GM06990 (cell line): ENCODE measurements at places on chromosomes 2 and 18.
A peak's percentile ranks its signal among the peaks of the same experiment; 100 is the strongest.

- DNase-seq = no peak
Measured at GRCh38 chr2:203376173-203376572, 48.0 kb downstream of the ABI2 start.

- DNase-seq = peak; percentile 56
Measured at GRCh38 chr2:41955316-41956043, 92.3 kb upstream of the PKDCC start.

DNA sequence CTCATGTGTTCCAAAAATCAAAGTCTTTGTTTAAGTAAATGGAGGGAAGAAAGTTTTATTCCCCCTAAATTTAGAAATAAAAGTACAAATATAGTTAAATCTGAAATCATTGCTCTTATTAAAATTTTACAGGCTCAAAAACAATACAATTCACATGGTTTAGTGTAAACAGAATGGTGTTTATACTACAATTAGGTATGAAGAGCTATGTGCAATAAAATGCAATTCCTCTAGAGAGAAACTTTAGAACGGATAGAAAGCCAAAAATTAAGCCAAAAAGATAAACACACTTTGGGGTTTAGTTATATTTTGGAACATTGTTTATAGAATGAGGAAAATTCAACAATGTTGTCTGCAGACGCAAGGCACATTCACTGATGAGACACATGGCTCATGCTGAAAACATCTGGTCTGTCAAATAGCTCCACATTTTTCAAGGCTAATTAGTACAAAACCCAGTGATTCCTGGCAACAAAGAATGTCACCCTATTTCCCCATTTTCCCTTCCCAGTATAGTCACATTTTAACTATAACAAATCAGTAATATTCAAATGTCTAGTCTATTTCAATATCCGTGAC, 103.3 kb downstream of the EXOC6B start:
- DNase-seq = no peak

GRCh38 chr2:204064119-204064518, 127.6 kb downstream of the ICOS start:
- no peak for DNase-seq

- DNase-seq = peak; percentile 65
Measured at GRCh38 chr2:105129722-105130232, 91.9 kb downstream of the MRPS9 start.

DNA sequence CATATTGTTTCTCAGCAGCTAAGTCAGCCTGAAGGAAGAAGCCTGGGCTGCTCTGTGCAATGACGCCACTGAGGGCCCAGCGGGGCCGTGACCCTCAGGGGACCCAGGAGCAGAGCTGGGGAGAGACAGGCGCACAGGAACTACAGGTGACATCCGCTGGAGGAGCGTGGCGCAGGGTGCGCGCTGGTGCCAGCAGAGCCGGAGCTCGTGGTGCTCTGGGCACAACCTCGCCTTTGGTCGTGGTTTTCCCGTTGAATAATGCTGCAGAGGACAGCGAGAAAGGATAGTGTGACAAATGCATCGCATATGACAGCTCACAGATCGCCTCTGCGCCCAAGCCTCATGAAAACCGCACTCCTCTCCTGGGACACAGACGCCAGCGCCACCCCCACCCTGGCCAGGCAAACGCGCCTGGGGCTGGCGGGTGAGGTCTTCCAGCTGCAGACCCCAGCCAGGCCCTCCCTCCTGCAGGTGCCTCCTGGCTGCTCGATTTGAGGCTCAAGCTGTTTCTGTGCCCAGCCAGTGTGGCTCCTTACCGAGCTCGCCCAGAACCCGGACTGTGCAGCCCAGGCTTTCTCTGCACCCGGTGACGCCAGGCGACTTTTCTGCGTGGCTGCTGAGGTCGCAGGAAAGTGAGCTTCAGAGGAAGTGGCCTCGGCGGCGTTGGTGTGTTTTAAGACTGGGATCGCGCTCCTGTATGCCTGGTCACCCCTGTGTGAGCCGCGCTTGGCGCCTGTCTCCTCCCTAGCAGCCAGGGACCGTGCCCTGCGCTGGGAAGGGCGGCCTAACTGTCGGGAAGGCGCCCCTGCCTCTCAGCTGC, 583.1 kb upstream of the HS6ST1 start:
- peak; percentile 9 for DNase-seq

DNA sequence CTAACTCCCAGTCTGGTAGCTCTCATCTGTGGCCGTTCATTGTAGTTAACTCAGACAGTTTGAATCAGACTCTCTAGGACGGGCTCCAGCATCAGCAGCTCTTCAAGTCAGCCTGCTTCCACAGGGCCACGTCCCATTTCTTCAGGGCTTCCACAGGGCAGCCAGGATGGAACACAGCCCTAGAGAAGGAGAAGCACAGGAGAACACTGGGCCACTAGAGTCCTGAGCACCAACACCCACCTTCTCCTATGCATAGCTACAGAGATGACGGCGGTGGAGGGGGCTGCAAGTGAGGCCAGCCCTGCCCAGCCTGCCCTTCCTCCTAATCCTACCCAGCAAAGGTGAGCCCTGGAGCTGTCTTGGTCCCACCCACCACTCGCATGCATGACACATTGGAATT, 10.2 kb upstream of the TEX261 start:
- no peak for DNase-seq

- peak; percentile 59 for DNase-seq
Measured at GRCh38 chr18:13137670-13138419, 80.7 kb upstream of the LDLRAD4 start.

DNA sequence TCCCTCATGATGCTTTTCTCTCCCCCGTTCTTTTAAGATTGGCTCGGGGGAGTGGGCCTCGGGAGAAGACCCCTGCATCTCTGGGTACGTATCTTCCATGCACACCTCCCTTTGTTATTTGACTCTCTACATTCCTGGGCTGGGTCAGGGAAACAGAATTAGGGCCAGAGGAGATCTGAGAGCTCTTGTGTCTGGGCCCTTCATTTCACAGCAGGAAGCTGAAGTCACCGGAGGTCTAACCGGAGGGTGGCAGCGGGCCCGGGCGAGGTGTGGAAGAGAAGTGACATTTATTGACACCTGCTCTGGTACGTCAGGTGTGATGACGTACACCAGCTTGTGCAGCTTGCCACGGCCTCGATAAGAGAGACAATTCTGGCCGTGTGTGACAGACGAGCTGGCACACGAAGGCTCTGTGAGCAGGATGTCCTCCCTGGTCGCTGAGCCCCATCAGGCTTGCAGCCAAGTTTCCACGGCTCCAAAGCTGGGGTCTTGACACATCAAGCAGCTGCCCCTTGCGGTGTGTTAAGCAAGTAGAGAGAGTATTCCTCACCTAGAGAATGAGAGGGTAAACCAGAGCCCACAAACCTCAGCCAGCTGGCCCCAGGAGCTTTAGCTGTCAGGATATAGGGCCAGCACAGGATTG, 30.4 kb downstream of the TOGARAM2 start:
- no peak for DNase-seq

DNA sequence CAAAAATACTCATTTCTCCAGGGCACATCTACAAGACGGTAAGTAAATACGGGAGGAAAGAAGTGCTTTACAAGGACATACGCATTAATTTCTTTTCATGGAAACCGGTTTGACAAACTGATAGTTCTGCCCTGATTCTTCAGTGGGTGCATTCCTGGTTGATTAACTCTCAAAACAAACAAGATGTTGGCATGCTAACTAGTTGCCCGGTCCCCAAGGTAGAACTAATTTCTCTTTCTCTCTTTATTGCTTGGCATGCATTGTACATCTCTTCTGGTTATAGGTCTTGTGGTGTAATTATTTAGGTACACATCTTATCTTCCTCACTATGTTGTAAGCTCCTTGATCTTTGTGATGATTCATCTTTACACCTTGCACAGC, 46.9 kb upstream of the SPATS2L start:
- DNase-seq = no peak

GRCh38 chr2:190505696-190506095, 28.8 kb downstream of the NEMP2 start:
- DNase-seq = no peak

DNA sequence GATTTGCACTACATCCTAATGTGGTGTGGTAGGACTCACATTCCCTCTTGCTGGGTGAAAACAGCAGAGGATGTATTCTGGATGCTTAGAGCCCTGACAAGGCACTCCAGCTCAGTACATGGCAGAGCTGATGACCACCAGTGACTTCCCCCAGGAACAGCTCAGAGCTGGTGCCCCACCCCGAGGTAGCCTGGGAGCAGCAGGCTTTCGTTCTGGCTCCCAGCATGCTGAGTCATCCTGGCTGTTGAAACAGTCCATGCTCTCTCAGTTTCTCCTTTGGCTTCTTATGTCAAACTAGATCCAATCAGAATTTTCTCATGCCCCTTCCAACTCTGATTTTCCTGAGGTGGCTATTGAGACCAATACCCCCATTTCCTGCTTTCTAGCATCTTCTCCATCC, 438.2 kb downstream of the NBAS start:
- no peak for DNase-seq

DNA sequence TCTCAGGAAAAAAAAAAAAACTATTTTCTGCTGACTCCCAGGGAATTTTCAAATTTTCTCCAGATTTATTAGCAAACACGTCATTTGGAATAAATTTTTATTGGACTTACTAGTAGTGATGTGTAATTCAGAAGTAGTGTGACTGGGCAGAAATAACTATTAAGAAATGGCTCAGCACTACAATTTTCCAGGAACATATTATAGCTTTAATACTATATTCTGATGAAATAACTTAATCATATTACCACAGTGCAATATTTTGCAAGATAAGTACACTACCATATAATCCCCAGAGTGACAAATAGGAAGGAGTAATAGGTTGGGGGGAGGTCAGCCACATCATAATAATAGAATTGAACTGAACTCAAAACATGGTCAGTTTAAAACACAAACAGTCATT, 19.7 kb upstream of the TNFAIP6 start:
- DNase-seq = no peak

DNA sequence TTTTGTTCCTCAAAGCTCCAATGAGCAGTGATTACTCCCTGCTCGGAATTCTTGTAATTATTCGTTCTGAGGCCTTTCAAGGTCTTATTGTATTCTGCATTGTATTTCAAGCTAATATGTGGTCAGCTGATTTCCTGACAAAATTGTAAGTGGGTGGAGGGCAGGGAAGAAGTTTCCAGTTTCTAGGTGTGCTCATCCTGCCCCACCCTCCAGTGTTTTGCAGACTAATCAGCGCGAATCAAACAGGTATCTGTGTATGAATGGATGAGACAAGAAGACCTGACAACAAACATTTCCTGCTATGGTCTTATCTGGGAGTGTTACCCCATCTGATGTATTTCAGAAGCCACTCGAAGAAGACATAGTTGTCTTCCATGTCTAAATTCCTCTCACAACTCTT, 35.3 kb downstream of the MYCN start:
- DNase-seq = no peak

- no peak for DNase-seq
Measured at GRCh38 chr18:53496028-53496427, 728.4 kb downstream of the MBD2 start.

DNA sequence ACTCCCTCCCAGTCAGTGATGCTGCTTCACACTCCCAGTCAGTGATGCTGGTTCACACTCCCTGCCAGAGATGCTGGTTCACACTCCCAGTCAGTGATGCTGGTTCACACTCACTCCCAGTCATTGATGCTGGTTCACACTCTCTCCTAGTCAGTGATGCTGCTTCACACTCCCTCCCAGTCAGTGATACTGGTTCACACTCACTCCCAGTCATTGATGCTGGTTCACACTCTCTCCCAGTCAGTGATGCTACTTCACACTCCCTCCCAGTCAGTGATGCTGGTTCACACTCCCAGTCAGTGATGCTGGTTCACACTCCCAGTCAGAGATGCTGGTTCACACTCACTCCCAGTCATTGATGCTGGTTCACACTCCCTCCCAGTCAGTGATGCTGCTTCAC, 34.3 kb upstream of the KCNG2 start:
- no peak for DNase-seq

DNA sequence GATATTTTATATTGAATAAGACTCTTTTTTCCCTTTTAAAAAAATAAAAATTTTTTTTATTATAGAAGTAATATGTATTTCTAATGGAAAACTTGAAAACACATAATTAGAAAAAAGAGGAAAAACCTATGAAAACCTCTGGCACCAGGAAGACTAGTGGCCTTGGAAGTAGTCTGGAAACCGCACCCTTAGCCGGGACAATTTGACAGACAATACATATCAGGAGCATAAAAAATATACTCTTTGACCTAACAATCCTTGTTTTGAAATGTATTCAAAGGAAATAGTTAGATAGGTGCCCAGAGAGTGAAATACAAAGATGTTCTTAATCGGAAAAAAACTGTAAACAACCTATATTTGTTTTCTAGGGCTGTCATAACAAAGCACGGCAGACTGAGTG, 34.9 kb upstream of the FAM117B start:
- DNase-seq = no peak

- DNase-seq = no peak
Measured at GRCh38 chr2:117126656-117127055, 687.8 kb upstream of the DDX18 start.

GRCh38 chr2:162075689-162076132, 1.7 kb upstream of the DPP4 start:
- no peak for DNase-seq

DNA sequence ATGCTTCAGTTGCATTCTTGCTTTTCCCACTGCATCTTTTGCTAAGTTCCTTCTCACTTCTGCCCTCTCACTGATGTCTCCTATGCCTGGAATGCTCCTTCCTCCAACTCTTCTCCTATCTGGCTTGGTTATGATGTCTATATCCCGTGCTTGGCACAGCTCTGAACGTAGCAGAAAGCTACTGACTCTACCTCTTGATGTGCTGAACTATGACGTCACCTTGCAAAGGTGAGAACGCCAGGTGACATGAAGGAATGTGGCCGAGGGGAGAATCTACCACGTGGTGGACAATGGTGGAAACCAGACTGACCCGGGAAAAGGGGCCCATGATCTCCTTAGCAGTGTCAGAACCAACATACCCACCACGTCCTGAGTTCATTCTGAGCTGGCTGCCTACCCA, 209.7 kb downstream of the SH3BP4 start:
- DNase-seq = no peak

GRCh38 chr2:168314236-168314635, 66.8 kb upstream of the STK39 start:
- no peak for DNase-seq

- DNase-seq = peak; percentile 64
Measured at GRCh38 chr2:240435457-240435947, at the start of gene GPC1. GPC1 (plus strand) TSS chr2:240435663; CDS start chr2:240435919, 256 bp downstream.

DNA sequence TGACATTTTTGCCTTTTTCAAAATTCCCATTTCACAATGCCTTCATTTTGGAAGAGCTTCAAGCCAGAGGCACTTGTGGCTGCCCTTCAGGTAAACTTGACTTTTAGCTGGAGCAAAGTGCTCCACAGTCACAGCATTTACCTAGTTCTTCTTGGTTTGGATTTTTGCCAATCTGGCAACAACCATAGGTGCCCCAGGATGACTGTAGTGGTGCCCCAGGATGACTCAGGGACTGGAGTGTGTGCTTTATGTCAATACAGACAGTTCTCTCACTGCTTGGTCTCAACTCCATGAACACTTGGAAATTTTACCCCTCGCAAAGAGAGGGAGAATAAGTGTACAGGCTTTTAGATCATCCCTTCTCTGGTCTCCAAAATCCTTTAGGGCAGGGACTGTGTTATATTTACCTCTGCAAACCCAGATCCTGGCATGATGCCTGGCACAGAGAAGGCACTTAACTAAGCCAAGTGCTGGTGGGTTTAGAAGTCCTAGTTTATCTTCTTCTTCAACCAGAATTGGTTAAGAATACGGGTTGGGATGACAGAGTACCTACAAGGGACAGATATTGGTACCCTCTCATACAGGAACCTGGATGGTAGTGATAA, 15.3 kb upstream of the PTPN4 start:
- no peak for DNase-seq
